ENCODE measurements at places on chromosomes 12 and 14. TPM values are rescaled to one million over a fixed set of nuclear protein-coding genes. Genes with fewer than 3 reads are reported as not detected.

Gene C3AR1
- polyA plus RNA-seq: 0.37 TPM

DNA sequence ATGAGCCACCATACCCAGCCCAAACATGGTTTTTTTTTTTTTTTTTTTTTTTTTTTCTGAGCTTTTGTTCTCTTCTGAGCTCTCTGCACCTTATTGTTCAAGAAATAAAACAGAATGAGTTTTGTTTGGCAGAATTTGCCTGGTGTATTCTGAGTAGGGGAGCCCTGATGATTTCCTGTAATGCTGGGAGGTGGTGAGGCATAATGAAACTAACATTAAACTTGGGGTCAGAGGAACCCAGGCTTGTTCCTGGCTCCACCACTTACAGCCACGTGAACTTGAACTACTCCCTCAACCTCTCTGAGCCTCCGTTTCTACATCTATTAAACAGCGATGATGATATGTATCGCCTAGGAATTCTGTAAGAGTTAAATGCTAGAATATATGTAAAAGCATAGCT lies 276.3 kb upstream of the CRY1 start:
- no peaks in the 10 kb centered on the region for H3K36me3 ChIP-seq
- H3K27ac ChIP-seq: no peak overlapping the region
- no peak overlapping the region for H3K4me3 ChIP-seq
- no peak for DNase-seq
- peaks cover 2% of the 10 kb centered on the region for H3K27me3 ChIP-seq

Gene NABP2
- 65.5 TPM for polyA plus RNA-seq

Gene SRP54
- 74.9 TPM for polyA plus RNA-seq

Gene ENDOU
- polyA plus RNA-seq: 0.09 TPM

Gene KRT75
- polyA plus RNA-seq: not detected

Gene GNB3
- 3.7 TPM for polyA plus RNA-seq

GRCh38 chr14:102008891-102009290 lies 44.5 kb downstream of the DYNC1H1 start:
- no peak overlapping the region for H3K4me3 ChIP-seq
- DNase-seq: no peak
- no peaks in the 10 kb centered on the region for H3K27me3 ChIP-seq
- no peak overlapping the region for H3K27ac ChIP-seq
- peaks cover 53% of the 10 kb centered on the region for H3K36me3 ChIP-seq
- H3K4me1 ChIP-seq: no peaks in the 10 kb centered on the region

DNA sequence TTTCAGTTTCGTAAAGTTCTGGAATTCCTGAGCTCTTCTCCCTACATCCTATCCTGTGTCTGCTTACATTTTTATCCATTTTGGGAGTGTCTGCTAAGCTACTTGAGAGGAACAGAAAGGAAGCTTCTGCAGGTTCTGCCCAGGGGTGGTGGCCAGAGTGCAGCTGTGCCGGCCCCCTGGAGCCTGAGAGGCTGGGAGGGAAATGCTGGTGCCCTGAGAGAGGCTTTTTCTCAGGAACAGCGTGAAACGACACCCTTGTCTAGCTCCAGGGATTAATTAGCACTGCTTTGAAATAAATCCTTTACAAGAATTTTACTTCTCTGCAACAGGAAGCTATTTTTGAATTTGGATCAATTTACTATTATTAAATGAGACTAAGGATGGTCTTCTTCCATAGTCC lies 165.4 kb downstream of the SLC15A5 start:
- no peak for DNase-seq
- no peaks in the 10 kb centered on the region for H3K36me3 ChIP-seq
- no peak overlapping the region for H3K4me3 ChIP-seq
- H3K4me1 ChIP-seq: no peaks in the 10 kb centered on the region
- no peaks in the 10 kb centered on the region for H3K27me3 ChIP-seq

DNA sequence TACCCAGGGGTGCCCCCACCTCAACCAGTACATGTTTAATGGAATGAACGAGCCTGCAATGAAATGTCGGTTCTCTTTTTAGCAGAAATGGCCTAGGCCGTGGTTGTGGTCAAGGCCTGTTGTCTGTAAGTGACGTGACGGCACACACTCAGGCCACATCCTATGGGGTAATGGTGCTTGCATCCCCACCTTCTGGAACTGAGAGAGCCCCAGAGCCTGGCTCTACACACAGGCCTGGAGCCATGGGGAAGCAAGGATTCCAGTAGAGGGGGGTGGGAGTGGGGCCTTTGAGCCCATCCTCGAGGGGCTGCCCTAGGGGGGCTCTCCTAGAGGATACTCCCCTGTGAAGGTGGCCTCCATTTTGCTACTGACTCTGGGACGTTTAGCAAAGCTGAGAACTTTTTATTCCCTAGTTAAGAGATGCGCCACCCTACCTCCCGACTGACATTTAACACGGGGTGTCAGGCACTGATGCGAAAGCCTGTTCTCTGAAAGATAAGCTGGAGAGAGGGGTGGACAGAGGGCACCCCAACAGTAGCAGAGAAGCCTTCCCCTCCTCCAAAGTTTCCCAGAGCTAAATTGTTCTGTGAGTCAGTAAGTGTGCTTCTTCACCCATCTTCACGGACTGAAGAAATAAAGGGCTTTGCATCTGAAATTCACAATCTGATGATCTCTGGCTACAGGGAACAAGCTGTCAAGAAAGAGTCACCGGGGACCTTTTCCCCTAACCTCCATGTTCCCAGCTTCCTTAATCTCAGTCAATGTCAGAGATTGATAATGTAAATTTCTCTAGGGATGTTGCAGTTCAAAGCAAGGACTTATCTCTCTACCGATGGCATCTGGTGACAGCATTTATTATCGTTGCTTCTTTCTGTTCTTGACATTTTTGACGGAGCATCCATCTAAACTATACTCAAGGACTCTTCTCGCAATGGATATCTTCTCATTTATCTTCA lies 6.8 kb downstream of the RIN3 start:
- H3K4me3 ChIP-seq: no peak overlapping the region
- H3K36me3 ChIP-seq: no peaks in the 10 kb centered on the region
- DNase-seq: no peak
- no peaks in the 10 kb centered on the region for H3K27me3 ChIP-seq
- no peak overlapping the region for H3K27ac ChIP-seq
- peaks cover 2% of the 10 kb centered on the region for H3K4me1 ChIP-seq

Gene SPIC
- not detected for polyA plus RNA-seq

GRCh38 chr12:69932154-69932553 lies 107.1 kb downstream of the MYRFL start:
- DNase-seq: no peak
- H3K36me3 ChIP-seq: no peaks in the 10 kb centered on the region
- H3K27me3 ChIP-seq: no peaks in the 10 kb centered on the region
- no peak overlapping the region for H3K27ac ChIP-seq
- H3K4me1 ChIP-seq: no peaks in the 10 kb centered on the region
- H3K4me3 ChIP-seq: no peak overlapping the region

DNA sequence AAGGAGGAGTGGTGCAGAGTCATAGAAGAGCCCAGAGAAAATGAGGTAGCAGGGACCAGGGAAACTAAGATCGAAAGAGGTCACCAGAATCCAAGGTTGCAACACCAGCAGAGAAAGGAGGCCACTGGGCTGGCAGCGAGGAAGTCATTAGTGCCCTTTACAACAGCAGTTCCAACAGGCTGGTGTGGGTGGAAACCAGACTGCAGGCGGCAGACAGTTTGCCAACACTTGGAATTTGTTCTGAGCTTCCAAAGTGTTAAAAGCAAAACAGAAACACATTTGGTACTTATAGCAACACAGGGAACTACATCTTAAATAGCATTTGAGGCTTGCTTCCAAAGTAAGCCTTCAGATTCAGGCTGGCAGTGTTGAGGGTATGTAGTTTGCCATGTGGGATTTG lies 95.2 kb upstream of the PWP1 start:
- DNase-seq: no peak
- H3K27ac ChIP-seq: no peak overlapping the region
- no peak overlapping the region for H3K4me3 ChIP-seq
- H3K4me1 ChIP-seq: no peaks in the 10 kb centered on the region
- H3K36me3 ChIP-seq: no peaks in the 10 kb centered on the region
- H3K27me3 ChIP-seq: no peaks in the 10 kb centered on the region

- peak; percentile 57 for DNase-seq
- no peaks in the 10 kb centered on the region for H3K36me3 ChIP-seq
- no peak overlapping the region for H3K27ac ChIP-seq
- no peak overlapping the region for H3K4me3 ChIP-seq
- peaks cover 4% of the 10 kb centered on the region for H3K4me1 ChIP-seq
Observed at GRCh38 chr14:22622255-22622654, 21.9 kb downstream of the OR6J1 start.

DNA sequence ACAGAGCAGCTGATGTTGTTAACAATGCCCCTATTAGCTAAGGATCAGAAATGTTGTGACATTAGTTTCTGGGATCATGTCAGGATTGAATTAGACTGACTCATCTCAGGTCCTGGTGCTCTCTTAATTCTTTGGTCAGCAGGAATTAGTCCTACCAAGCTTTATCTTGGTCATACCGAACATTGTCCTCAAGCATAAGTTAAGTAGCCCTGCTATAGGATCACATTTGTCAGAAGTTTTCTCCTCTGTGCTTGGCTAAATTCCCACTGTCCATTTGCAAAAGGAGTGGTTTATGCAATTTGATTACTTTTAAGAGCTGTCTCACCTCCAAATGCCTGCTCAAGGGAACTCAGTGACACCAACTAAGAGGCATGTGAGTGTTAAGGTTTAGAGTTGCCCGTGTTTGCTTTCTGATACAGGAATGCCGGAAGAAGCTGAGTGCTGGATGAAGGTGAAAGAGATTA lies 48.4 kb upstream of the IFNG-AS1 start:
- H3K4me1 ChIP-seq: peaks cover 6% of the 10 kb centered on the region
- no peaks in the 10 kb centered on the region for H3K36me3 ChIP-seq
- H3K27ac ChIP-seq: no peak overlapping the region
- H3K27me3 ChIP-seq: no peaks in the 10 kb centered on the region
- DNase-seq: peak; percentile 68

GRCh38 chr12:132774646-132775275 lies 13.1 kb upstream of the ANKLE2 start:
- H3K36me3 ChIP-seq: peaks cover 47% of the 10 kb centered on the region
- no peak for DNase-seq
- no peaks in the 10 kb centered on the region for H3K27me3 ChIP-seq
- no peak overlapping the region for H3K4me3 ChIP-seq
- peaks cover 16% of the 10 kb centered on the region for H3K4me1 ChIP-seq

DNA sequence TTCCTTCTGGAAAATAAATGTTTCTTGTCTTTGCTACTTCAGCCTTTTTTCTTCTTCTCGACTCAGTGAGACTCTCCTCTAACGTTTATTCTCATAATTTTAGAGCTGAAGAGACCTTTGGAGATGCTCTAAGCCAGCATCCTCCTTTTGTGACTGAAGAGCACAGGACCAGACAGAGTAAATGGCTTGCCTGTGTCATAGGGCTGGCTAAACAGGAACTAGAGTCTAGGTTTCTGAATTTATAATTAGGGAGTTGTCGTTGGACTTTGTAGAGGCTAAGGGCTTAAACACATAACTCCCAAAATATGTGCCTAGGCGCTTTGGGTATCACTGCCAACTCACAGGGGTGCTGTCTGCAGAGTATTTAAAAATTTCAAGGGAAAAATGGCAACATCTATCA lies 98.5 kb downstream of the FGD4 start:
- no peak overlapping the region for H3K27ac ChIP-seq
- H3K36me3 ChIP-seq: no peaks in the 10 kb centered on the region
- H3K4me3 ChIP-seq: no peak overlapping the region
- no peaks in the 10 kb centered on the region for H3K27me3 ChIP-seq
- DNase-seq: no peak

Measured in fibroblast of lung (primary cell).